ENCODE measurements at places on chromosomes 5 and 9. TPM values are rescaled to one million over a fixed set of nuclear protein-coding genes. Genes with fewer than 3 reads are reported as not detected.
A peak's percentile ranks its signal among the peaks of the same experiment; 100 is the strongest.

The PCDH1 gene
- total RNA-seq, result 3.7 TPM

The N4BP3 gene
- 0.91 TPM for total RNA-seq

The SMIM33 gene
- total RNA-seq, result not detected

The NR4A3 gene
- total RNA-seq, result 13.0 TPM

The PCDHA5 gene
- total RNA-seq, result 0.11 TPM

The SNCAIP gene
- total RNA-seq, result 2.6 TPM

The STPG3 gene
- not detected for total RNA-seq

DNA sequence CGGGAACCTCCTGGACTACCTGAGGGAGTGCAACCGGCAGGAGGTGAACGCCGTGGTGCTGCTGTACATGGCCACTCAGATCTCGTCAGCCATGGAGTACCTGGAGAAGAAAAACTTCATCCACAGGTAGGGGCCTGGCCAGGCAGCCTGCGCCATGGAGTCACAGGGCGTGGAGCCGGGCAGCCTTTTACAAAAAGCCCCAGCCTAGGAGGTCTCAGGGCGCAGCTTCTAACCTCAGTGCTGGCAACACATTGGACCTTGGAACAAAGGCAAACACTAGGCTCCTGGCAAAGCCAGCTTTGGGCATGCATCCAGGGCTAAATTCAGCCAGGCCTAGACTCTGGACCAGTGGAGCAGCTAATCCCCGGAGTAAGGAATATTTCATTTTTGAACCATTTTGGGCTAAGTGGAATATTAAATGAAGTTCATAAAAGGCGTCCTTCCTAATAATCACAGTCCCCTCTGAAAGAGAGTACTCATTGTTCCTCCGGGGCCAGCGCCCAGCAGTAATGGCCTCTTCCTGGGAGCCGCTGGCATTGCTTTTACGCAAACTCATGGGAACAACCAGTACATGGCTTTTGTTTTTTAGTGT lies 23.6 kb downstream of the QRFP start:
- peaks cover 19% of the 10 kb centered on the region for H3K4me1 ChIP-seq
- no peaks in the 10 kb centered on the region for H3K36me3 ChIP-seq
- H3K27ac ChIP-seq, result no peak overlapping the region
- H3K4me3 ChIP-seq, result no peak overlapping the region
- DNase-seq, result peak; percentile 77

GRCh38 chr5:41154491-41154890 lies 58.8 kb downstream of the C6 start:
- H3K27ac ChIP-seq, result no peak overlapping the region
- no peak overlapping the region for H3K4me3 ChIP-seq
- H3K4me1 ChIP-seq, result no peaks in the 10 kb centered on the region
- H3K36me3 ChIP-seq, result no peaks in the 10 kb centered on the region

DNA sequence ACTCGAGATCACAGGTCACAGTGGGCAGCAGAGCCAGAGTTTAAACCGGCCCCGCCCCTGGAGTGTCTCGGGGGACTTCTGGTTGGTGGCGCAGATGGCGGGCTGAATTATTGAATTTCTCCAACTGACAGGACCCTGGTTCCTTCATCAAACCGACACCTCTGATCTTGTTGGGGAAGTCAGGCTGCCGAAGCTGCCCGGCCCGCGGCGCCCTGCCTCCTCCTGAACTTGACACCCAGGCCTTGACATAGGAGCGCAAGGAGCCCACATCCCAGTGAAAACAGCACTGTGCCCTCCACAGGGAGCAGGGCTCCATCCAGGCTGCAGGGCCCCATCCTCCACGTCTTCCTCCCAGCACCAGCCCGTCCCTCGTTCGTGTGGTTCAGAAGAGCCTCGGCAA lies 105.2 kb downstream of the OLFM1 start:
- no peak overlapping the region for H3K4me3 ChIP-seq
- no peaks in the 10 kb centered on the region for H3K4me1 ChIP-seq
- H3K27ac ChIP-seq, result no peak overlapping the region
- peaks cover 7% of the 10 kb centered on the region for H3K27me3 ChIP-seq
- DNase-seq, result no peak
- no peaks in the 10 kb centered on the region for H3K36me3 ChIP-seq

DNA sequence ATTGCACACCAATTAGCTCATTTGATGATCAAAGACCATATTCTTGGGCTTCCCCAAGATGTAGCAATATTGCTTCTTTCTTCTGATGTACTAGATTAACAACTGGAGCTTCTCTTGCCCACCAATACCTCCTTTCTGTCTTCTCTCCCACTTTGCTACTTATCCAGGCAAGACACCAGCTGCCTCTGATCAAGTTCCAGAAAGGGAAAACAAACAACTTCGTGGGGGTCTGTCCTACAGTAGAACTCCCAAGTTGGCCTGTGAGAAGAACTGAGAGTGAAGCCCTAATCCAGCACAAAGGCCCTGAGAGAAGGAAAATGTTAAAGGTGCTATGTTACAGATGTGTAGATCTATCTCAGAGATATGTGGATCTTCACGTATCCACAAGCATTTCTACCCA lies 44.9 kb downstream of the ADAMTS12 start:
- H3K4me3 ChIP-seq, result no peak overlapping the region
- H3K27me3 ChIP-seq, result no peaks in the 10 kb centered on the region
- DNase-seq, result no peak

DNA sequence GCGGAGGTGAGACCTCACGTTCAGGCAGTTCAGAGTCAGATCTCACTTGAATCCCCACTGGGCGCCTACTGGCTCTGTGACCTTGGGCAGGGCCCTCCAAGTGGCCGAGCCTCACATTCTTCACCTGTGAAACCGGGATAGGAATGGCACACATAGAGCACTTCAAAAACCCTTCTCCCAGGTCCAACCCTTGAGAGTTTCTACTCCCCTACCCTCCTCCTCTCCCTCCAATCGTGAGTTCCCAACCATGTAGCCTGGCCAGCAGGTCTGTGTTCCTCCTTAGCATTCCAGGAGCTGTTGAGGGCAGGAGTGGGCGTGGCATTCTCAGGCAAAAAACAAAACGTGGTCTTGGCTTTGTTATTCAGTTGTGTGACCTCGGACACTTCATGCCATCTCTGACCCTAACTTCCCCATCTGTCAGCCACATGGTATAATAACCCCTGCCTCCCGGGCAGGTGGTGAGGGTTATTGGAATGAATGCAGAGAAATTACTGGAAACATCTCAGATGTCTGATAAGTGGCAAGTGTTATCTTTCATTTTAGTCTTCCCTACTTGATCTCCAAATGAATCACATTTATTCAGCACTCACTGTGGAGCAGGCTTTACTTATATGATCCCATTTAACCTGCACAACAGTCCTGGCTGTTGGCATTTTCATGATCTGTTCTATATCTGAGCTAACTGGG lies 112.8 kb upstream of the BOD1 start:
- H3K36me3 ChIP-seq, result no peaks in the 10 kb centered on the region
- H3K4me3 ChIP-seq, result no peak overlapping the region
- H3K27ac ChIP-seq, result no peak overlapping the region
- H3K27me3 ChIP-seq, result no peaks in the 10 kb centered on the region
- H3K4me1 ChIP-seq, result no peaks in the 10 kb centered on the region

DNA sequence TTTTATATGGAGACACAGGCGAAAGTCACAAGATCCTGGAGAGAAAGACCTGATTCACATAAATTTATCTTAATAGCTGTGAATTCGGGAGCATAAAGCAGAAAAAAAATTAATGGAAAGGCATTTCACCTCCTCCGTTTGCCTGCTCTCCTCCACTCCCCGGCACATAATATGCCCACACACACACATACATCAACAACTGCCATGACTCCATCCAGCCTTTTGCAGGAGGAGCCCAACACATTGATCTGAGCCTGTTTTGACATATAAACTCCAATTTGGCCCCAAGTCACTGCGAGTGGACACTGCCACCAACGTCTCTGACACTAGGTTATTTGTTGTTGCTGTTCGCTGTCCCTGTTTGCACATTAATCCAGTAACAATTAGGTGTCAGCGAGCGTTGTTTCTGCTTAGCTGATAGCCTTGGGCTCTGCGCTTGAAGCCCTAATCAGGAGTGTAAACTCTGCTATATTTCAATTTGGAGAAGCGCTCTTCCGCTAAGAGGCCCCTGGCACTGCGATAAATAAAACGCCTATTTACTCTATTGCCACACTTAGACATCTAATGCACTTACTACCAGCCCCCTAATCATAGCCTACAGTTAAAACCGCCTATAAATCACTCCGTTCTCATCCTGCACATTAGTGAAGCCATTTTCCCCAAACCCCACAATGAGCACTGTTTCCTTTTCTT lies 195.8 kb upstream of the TBCA start:
- H3K4me3 ChIP-seq, result peak overlapping the region; percentile 33
- H3K27ac ChIP-seq, result no peak overlapping the region
- no peak for DNase-seq
- peaks cover 48% of the 10 kb centered on the region for H3K27me3 ChIP-seq
- peaks cover 11% of the 10 kb centered on the region for H3K4me1 ChIP-seq

- H3K4me1 ChIP-seq, result peaks cover 4% of the 10 kb centered on the region
- no peak overlapping the region for H3K27ac ChIP-seq
- DNase-seq, result no peak
- H3K36me3 ChIP-seq, result no peaks in the 10 kb centered on the region
- no peak overlapping the region for H3K4me3 ChIP-seq
These were observed 112.1 kb upstream of the IL6ST start for GRCh38 chr5:56106837-56107236.

- H3K36me3 ChIP-seq, result no peaks in the 10 kb centered on the region
- DNase-seq, result no peak
- no peaks in the 10 kb centered on the region for H3K4me1 ChIP-seq
- H3K27me3 ChIP-seq, result peaks cover 8% of the 10 kb centered on the region
- H3K27ac ChIP-seq, result no peak overlapping the region
These were observed 68.3 kb downstream of the KCNIP1 start for GRCh38 chr5:170571875-170572852.

DNA sequence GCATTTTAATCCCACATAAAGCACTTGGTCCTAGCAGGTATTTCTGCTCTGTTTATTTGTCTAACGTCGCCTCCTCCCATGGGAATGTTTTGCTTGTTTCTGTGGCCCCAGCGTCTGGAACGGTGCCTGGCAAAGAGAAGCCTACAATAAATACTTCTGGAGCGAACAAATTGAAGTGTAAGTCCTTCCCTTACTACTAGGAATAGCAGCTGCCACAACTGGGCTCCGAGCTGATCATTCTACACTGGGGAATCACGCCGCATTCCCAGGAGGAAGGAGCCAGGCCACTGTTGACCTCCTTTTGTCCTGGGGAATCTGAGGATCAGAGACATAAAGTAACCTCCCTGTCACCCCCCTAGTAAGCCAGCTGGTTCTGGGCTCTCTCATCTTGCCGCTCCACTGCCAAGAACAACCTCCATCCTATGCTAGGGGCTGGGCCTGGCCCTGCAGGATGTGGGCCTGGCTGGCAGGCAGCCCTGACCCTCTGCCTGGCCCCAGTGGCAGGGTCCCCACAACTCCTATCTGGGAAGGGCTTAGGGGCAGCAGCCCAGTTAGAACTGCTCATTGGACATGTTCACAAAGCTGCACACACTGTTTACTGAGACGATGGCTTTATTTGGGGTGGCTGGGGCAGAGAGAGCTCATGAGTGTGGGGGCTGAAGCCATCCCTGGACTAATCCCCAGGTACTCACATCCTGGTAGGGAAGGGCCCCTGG lies 82.8 kb downstream of the GTF3C4 start:
- no peaks in the 10 kb centered on the region for H3K36me3 ChIP-seq
- H3K4me1 ChIP-seq, result no peaks in the 10 kb centered on the region
- H3K4me3 ChIP-seq, result no peak overlapping the region
- no peaks in the 10 kb centered on the region for H3K27me3 ChIP-seq
- DNase-seq, result no peak

GRCh38 chr9:123929177-123929869 lies 603 bp downstream of the DENND1A start:
- peaks cover 32% of the 10 kb centered on the region for H3K4me1 ChIP-seq
- peak overlapping the region; percentile 97 for H3K4me3 ChIP-seq
- H3K27me3 ChIP-seq, result no peaks in the 10 kb centered on the region

DNA sequence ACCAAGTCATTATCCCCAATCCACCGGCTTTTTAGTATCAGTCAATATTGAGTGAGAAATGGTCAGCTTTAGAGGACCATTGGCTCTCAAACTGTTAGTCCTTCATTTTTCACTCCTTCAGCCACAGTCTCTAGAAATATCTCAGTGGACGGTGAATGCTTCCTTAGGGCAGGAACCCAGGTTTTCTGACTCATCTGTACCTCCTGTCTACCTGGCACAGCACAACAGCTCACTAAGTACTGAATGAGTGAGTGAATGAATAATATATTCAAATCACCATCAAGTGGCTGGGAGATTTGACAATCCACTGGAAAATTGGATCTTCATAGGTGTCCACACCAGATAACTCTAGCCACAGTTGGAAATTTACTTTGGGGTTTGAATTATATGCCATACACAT lies 609.5 kb upstream of the CLINT1 start:
- DNase-seq, result no peak
- no peak overlapping the region for H3K27ac ChIP-seq
- H3K4me1 ChIP-seq, result peaks cover 20% of the 10 kb centered on the region
- no peak overlapping the region for H3K4me3 ChIP-seq

DNA sequence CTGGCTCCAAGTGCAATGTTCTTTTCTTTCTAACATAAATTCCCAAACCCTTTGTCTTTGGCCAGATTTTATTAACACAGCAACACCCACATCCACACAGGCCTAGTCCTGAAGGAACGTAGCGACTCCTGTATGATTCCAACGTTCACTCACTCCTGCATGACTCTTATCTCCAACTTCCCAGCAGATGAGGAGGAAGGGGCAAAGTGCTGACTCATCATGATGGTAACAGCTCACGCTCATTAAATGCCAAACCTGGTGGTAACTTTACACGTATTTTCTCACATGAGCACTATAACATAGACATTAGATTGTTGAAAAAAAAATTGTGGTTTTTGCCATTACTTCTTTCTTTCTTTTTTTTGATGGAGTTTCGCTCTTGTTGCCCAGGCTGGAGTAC lies 1349.5 kb downstream of the EFNA5 start:
- H3K27ac ChIP-seq, result no peak overlapping the region
- no peaks in the 10 kb centered on the region for H3K27me3 ChIP-seq
- H3K4me3 ChIP-seq, result no peak overlapping the region
- no peaks in the 10 kb centered on the region for H3K4me1 ChIP-seq

DNA sequence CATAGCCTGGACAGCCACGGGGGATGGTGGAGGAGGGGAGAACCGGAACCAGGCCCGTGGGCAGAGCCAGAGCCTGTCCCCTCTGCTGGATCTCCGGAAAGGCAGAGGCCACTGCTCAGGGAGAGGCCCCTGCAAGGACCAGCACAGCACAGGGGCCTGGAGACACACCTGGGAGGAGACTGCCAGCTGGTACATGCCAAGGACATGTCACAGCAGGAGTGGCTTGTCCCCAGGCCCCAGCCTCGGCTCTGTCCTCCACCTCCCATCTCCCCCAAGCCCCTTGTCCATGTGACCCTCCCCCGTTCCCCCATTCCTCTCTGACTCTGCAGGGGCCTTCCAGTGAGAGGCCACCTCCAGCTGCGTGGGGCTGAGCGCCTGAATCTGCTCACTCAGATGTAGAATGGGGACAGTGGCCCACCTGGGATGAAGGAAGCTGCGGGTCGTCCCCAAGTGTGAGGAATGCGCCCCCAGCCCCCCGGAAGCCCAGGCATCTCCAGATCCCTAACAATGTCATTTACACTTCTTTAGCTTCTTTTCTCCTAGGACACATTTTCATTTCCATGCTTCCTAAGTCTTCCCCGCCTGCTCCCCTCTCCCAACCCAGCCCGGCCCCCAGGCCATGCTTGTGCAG lies 349.6 kb upstream of the IRX2 start:
- H3K27me3 ChIP-seq, result no peaks in the 10 kb centered on the region
- no peak overlapping the region for H3K4me3 ChIP-seq
- H3K27ac ChIP-seq, result no peak overlapping the region
- no peaks in the 10 kb centered on the region for H3K36me3 ChIP-seq
- H3K4me1 ChIP-seq, result no peaks in the 10 kb centered on the region
